H4 (cell line): ENCODE measurements at places on chromosomes 2 and 18.

GRCh38 chr2:9403924-9404323 lies 19.4 kb downstream of the ITGB1BP1 start:
- DNase-seq, result no peak

DNA sequence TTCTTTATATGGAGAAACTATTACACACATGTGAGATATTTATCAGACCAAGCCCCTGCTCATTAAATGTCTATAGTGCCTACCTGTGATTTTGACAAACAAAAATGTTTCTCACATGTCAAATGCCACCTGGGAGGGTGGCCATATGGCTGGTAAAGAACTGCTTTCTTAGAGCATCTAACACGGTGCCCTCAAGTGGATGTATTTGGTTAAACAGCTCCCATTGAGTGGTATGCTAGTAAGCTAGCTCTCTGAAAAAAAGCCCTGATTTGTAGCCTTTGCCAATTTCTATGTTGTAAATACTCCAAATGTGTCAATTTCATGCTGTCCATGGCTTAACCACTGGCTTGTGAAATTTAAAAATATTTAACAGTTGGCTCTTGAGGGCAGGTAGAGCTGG lies 94.6 kb downstream of the PMAIP1 start:
- peak; percentile 46 for DNase-seq

GRCh38 chr18:5237723-5238370 lies 40.8 kb upstream of the AKAIN1 start:
- peak; percentile 82 for DNase-seq

DNA sequence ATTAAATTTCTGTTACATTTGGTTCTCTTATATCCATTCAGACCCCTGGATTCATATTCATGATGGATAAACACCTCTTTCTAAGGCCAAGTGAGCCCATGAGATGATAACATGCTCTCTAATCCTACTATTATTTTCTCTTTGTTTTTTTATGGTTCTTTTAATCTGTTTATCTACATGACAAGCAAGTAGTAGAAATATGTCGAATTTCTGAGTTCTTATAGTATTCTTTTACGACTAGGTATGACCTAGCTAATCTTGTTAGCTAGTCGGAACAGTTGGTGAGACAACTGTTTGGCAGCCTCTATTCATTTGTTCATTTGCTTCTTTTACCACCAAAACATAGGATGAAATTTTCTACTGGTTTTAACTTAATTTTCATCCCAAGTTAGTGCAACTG lies 98.1 kb upstream of the SCG2 start:
- no peak for DNase-seq

- no peak for DNase-seq
These were observed 193.3 kb downstream of the IKZF2 start for GRCh38 chr2:212958133-212958532.

DNA sequence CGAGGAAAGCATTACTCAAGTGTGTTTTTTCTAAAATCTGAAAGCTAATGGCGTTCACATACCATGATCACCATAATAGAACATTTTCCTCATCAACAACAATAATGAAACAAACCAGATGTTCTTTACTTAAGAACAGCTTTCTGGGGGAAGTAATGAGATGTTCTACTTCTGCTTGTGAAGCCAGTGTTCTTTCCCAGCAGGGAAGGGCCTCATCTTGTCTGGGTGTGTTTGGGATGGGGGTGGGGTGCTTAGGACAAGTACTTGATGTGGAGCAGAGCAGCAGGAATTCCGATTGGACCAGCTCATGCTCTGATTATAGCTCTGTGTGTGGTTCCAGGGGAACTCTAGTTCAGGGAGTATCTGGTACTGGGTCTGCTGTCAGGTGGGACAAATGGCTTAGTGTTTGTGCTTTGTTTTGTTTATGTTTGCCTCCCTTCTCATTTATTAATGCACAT lies 163.0 kb upstream of the NOSTRIN start:
- no peak for DNase-seq

DNA sequence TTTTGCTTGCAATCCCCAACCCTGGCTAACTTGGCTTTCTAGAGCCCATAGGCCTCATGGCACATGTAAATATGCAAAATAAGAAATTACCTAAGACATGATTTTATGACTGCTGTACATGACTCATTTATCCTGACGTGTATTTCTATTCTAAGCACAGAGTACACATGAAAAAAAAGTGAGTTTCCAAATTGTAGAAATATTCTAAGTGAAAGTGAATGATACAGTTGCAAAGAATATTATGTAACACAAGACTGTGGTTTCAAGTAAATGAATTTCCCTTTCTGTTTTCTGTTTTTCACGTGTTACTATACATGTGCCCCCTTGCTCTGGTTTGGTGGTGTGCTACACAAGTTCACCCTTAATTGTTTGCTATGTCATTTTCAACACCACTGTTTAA lies 162.4 kb downstream of the LRP1B start:
- peak; percentile 8 for DNase-seq

DNA sequence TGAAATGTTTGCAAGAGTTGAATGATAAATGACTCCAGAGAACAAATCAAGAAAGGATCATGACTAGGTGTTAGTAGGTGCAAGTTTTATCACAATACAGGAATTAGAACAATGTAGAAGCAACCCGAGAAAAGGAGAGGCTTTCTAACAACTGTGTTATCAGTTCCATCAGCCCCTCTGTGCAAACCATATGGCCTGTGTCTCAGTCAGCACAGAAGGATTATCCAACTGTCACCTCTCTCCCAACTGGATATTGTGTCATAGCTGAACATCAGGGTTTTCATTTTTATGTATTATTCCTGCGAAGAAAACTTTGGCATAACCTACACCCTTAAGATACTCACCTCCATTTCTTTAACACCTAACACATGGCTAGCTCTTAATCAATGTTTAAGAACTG lies 321.6 kb upstream of the RND3 start:
- no peak for DNase-seq

DNA sequence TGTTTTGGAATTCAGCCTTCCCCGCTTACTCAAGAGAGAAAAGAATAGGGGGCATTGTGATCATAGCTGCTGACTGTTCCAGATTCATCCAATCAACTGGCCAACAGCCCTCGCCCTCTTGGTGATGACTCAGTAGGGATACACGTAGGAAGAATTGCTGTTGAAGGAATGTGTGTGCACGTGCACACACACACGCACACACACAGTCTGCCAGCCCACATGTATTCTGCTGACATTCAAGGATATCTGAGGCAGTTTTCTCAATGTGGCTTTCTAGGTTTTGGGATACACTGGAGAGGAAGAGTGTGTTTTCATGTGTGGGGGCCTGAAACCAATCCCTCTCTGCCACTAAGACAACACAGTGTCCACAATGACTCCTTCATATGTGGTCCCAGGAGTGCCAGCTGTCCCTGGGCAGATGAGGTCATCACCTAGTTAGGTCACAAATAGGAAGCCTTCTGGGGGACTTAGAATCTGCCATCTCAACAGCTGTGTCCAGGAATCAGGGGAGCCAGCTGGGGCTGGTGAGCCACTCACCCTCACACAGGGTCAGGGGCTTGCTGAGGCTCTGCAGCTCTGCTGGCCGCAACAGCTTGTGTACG lies 352.6 kb downstream of the SS18 start:
- peak; percentile 83 for DNase-seq

DNA sequence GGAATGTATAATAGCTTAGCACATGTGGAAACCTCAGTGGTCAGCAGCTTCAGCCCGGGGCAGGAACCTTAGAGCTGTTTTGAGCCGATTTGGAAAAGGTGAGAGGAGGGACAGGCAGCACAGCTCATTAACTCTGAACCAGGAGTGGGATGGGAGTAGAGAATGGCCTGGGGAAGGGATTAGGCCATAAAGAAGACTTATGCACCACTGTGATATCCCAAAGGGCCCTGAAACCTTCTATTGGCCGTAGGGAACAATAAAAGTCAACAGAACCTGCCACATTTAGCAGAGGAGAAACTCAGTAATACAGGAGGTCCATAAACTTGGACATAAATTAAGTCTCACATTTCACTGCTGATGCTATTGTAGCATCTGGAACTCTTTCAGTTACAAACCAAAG lies 124.2 kb upstream of the REV1 start:
- no peak for DNase-seq

DNA sequence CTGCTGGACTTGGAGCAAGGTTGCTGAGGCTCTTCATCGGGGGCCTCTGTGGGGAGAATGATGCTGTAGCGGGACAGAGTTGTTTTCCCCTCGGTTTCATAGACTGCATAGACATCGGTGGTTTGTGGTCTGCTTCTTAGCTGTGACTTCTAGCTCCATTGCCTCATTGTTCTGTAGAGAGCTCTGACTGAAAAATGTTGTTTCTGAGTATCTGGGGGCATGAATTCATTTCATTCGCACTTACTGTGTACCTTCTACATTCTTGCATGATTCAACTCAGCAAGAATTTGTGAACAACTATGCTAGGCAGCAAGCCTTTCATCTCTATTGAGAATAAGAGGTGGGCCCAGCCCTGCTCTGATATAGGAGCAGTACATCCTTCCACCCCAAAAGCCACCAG lies 406.8 kb downstream of the NBAS start:
- DNase-seq, result no peak

DNA sequence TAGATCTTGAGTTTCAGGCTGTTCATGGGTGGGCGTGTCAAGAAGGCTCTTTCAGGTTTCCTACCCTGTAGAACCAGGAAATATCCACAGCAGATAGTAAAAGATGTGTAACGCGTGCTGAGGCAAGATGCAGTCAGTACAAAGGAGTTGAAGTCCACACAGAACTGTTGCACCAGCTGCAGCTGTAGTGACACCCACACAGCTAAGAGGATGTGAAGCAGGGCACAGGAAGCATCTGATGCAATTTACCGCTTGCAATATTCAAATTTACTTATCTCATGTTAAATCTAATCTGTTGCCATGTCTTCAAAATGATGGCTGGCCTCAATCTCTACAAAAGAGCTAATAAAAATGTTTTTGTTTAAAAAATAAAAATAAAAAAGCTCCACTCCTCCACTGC lies 132.8 kb downstream of the ARHGAP15 start:
- no peak for DNase-seq

DNA sequence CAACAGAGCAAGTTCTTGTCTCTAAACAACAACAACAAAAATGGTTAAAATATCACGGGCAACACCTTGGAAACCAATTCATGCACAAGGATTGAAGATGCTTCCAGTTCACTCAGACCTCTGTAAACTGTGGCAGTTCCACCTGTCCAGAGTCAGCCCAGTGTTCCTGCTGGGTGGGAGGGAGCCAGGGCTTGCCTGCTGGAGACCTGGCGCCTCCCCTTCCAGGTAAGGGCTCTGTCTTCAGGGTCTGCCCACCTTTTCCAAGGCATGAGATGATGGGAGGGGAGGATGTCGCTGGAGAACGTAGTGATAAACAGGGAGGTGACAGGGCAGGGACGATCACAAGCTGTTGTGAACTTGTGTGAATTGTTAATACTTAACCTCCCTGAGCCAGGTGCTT lies 9.8 kb upstream of the GPC1 start:
- no peak for DNase-seq

GRCh38 chr2:23901966-23902846 lies 24.7 kb downstream of the ATAD2B start:
- peak; percentile 12 for DNase-seq

GRCh38 chr2:620471-621302 lies 56.5 kb downstream of the TMEM18 start:
- no peak for DNase-seq

DNA sequence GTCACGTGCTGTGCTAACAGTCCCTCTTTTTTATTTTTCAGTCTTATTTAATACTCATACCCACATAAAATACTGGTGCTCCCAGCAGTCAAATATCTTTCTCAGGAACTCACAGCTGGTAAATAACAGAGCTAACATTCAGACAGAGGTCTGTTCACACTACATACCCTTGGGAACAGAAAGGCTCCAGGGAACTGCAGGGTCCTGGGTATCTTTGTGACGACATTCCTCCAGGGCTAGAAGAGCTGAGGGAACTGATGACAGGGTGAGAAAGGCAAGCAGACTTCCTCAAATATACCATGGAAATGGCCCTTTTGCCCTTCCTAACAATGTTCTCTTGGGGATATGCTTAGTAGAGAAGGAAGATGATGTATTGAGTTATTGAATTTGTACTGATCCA lies 19.3 kb downstream of the PDE6D start:
- no peak for DNase-seq

DNA sequence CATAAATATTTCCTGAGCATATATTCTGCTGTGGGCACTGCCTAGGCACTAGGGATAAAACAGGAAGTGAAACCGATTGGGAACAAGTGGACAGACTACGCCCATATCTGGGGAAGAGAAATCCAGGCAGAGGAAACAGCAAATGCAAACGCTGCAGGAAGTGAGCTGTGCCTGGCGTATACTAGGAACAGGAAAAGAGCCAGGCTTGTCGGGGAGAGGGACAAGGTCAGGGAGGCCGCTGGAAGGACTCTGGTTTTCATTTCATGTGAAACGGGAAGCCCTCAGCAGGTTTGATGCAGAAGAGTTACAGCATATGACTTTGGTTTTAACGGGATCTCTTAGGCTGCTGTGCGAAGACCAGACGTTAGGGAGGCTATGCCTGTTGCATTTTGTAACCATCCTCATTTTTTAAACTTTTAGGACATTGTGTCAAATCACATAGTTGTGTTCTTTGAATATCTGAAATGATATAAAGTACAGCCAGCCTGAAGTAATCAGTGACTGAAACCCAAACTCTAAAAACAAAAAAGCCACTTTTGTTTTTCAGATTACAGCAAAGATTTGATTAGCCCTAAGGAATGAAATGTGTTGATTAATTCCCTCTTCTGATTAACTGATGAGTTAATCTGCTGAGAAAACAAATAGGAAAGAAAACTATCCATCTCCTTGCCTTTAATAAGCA lies 110.2 kb upstream of the PIEZO2 start:
- no peak for DNase-seq

DNA sequence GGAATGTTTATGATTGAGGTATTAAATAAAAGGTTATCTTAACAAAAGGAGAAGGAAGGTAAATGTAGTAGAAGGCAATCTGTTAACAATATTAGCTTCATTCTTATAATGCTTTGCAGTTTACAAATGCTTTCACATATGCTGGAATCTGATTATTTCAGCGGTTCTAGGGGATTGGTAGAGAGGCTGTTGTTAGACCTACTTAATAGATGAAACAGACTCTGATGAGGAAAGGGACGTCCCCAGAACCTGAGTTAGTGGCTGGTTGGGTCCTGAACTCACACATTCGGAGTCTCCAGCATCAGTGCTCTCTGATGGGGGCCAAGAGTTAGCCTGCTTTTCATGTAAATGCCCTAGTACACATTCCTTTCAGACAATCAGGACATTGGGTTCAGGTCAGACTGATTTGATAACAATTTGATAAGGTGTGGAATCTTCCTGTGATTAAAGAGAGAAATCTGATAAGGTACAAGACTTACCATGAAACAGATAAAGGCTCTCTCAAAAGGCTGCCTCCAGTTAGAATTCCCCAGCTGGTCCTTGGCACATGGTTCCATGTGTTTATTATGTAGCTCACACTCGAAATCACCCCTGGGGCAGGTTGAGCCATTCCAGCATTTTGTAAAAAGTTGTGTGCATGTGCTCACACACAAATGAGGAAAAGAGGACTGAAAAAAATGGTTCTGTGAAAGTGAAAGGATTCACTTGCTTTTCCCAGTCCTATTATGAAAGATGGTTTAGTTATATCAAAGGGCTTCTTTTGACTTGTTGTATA lies 103.1 kb downstream of the GPD2 start:
- DNase-seq, result no peak
